ENCODE measurements at places on chromosomes 16 and 17.

DNA sequence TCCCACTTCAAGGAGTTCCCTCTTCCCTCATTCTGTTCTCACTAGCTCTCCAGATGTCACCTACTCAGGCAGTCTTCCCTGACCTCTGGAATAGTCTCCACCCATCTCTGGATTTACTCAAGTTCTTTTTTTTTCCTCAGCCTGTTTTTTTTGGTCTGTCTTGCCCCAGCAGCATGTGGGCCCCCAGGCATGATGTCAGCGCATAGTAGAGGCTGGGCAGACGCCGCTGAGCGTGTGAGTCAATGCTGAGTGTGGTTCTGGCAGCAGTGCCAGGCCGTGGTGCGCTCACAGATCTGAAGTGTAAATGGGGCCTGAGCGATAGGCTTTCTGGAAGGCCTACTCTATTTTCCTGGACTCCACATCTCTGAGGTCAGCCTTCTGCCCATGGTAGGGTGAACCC, 2.7 kb upstream of the KCNJ18 start:
- DNase-seq = peak; percentile 41

DNA sequence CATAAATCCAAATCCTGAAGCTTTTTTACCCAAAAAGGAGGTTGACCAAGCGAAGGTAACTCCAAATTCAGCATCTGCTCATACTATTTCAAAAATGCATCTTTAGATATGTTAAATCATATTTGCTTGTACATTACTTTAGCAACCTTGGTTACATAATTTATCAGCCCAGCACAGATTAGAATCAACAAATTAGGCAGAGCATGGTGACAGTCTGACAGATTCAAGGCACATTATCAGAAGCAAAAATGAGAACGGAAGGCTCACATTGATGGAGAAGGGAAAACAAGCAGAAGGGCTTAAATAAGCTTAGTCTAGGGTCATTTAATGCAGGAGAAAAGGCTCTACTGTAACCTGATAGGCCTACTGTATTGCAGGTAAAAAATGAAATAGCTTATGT, 3.9 kb upstream of the KCNJ2 start:
- no peak for DNase-seq

GRCh38 chr16:81221731-81222130, 16.8 kb upstream of the BCO1 start:
- no peak for DNase-seq

DNA sequence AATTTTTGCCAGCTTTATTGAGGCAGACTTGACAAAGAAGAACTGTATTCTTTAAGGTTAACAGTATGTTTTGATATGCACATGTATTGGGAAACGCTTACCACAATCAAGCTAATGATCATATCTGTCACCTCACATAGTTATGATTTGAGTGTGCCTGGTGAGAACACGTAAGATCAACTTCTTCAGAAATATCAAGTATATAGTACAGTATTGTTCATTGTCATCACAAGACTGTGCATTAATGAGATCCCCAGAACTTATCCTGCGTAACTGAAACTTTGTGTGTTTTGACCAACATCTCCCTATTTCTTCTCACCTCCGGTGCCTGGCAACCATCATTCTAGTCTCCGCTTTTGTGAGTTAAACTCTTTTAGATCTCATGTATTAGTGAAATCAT, 756.4 kb upstream of the EEF2KMT start:
- DNase-seq = no peak

- no peak for DNase-seq
These were observed 46.0 kb downstream of the HOXB1 start for GRCh38 chr17:48484850-48485249.

DNA sequence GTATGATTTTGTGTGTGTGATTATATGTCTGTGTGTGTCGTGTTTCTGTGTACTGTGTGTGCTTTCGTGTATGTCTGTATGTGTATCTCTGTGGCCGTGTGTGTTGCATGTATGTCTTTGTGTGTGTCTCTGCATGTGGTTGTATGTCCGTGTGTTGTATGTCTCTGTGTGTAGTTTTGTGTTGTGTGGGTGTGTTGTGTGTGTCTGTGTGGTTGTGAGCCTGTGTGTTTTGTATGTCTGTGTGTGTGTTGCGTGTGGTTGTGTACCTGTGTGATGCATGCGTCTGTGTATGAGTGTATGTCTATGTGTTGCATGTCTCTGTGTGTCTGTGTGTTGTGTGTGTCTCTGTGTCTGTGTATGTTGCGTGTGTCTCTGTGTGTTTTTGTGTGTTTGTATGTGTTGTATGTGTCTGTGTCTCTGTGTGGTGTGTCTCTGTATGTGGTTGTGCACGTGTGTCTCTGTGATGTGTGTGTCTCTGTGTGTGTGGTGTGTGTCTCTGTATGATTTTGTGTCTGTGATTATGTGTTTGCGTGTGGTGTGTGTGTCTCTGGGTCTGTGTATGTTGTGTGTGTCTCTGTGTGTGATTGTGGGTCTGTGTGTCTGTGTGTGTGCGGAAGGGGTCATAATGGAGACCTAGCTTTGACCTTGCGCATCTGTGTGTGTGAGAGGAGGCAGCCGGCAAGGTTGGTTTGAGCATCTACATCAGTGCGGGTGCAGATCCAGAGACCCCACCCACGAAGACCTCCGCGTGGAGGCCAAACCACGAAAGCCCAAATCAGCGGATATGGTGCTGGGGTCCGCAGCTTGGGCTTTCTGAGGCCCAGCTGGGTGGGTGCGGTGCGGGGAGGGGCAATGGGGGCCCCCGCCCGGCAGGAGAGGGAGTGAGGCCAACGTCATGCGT, 212.6 kb upstream of the GSE1 start:
- DNase-seq = no peak

DNA sequence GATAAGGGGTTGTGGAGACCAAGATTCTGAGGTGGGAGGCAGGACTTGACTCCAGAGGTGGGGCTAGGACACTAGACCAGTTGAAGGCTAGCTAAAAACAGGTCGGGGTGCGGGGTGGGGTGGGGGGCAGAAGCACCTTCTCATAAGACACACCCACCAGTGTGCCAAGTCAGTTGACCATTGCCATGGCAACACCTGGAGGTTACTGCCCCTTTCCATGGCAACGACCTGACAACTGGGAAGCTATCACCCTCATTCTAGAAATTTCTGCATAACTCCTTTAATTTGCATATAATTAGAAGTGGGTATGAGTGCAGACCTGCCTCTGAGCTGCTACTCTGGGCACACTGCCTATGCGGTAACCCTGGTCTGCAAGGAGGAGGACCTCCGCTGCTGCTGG, 53.9 kb upstream of the ALOX12 start:
- no peak for DNase-seq

DNA sequence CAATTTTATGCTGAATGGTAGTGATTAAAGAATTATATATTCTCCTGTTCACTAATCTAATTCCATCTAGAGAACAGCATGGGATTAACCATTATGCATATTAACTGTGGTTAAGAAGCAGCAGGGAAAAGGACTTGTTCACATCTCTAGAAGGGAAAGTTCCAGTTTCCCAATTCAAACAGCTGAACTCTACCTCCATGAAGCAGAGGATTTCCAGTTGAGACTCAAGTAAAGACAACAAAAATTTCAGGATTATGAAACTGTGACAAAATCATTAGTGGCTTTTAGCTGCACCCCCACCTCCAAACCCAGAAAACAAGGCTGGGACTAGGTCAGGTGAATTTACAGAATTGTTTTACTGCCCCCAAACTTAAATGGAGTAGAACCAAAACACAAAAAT, 73.6 kb downstream of the USP32 start:
- DNase-seq = no peak

- DNase-seq = peak; percentile 51
These were observed 229.6 kb downstream of the MRTFB start for GRCh38 chr16:14300705-14301168.

GRCh38 chr16:87702325-87702811, 63.4 kb downstream of the KLHDC4 start:
- DNase-seq = peak; percentile 49

DNA sequence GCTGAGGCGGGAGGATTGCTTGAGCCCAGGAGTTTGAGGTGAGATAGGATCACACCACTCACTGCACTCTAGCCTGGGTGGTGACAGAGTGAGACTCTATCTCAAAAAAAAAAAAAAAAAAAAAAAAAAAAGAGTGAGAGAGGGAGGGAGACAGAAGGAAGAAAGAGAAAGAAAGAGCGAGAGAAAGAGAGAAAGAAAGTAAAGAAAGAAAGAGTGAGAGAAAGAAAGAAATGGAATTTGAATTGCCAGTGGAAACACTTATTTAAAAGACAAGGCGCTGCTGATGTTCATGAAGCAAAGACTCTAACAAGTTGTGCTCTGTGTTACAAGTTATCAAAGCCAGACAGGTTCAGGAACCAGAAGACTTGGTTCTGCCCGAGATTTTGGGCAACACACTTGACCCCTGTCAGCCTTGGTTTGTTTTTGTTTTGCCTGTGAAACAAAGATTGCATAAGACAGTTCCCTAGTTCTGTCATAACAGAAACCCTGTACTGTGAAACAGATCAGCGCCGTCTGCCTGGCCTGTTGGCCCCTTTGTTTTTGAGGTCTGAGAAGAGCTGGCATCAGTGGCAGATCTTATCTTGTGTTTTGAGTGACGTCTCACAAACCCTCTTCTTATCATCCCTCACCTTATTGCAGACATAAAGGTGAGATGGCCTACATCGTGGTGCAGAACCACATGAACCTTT, 55.4 kb upstream of the ENDOV start:
- no peak for DNase-seq

DNA sequence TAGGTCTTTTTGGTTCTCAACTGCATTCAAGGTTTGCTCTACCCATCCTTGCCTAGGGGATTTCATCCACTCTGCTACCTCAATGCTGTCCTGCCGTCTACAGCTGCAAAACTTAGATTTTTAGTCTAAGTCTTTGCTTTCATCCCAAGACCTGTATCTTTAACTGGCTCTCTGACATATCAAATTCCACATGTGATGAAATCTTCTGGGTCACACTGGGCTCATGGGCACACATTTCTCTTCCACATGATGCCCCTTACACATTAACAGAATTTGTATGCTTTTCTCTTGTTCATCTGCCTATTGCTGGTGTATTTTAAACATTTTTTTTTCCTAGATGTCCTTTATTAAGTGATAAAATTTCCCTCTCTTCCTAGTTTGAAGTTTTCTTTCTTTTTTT, 39.6 kb downstream of the MAF start:
- no peak for DNase-seq

GRCh38 chr17:80252871-80253270, 7.8 kb upstream of the RNF213 start:
- DNase-seq = no peak

DNA sequence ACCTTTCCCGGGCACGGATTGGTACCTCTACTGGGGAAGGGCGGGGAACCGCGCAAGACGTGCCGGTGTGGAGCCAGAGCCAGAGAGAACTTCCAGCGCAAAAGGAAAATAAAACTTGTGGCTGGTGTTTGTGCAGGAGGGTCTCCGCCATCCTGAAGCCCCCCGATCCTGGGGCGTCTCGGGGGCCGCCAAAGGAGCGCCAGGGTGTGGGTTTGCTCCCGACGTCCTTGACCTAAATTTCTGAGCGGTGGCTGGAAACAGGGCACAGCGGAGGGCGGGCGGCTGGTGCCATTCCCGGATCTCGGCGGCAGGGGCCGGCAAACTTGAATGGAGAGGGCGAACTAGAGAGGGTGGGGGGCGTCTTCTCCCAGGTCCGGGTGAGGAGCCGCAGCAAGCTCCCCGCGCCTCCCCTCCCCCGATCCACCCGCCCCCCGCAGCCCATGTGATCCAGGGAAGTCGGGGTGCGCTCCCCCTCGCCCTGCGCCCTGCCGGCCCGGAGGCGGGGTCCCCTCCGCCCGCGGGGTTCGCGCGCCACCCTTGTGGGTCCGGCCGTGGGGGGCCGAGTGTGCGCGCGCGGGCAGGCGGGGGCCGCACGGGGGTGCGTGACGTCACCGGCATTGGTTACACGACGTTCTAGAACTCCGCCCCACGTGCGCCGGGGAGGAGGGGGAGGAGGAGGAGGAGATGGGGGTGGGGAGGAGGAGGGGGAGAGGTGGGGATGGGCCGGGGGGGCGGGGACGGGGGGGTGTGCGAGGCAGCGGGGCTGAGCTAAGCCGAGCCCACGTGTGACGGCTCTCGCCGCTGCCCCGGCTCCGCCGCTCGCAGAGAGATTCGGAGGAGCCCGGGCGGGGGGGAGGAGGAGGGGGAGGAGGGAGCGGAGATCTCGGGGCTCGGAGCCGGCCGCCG, at the start of gene MSI2:
MSI2 (plus strand) TSS at position 748 of the 906 bp plus-strand sequence. CDS start 220 bp downstream, outside the sequence.
- peak; percentile 93 for DNase-seq

DNA sequence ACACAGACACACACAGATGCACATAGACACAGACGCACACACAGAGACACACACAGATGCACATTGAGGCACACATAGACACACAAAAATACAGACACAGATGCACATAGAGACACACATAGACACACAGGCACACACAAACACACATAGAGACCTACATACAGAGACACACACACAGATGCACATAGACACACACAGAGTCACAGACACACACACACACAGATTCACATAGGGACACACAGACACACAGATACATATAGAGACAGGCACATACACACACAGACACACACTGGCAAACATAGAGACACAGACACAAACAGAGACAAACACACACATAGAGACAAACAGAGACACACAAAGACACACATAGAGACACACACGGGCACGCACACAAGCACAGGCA, 9.9 kb upstream of the GCGR start:
- DNase-seq = no peak

DNA sequence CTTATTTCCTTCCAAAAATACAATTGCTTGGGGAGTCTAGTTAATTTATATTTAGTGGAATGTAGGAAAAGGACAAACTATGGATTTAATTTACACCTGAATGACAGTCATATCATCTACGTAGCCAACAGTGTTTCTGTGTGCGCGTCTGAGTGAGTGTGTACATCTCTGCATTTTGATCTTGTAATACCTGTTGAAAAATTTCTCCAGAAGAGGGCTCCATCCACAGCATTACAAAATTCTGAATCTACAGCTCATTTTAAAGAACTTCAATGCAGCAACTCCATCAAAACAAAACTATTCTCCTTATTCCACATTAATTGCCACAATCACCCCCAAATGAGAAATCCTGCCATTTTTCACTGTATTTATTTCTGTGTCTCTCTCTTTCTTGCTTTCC, 3.9 kb downstream of the CDH13 start:
- no peak for DNase-seq

GRCh38 chr17:6910987-6911603, 79.6 kb upstream of the TEKT1 start:
- DNase-seq = peak; percentile 42

DNA sequence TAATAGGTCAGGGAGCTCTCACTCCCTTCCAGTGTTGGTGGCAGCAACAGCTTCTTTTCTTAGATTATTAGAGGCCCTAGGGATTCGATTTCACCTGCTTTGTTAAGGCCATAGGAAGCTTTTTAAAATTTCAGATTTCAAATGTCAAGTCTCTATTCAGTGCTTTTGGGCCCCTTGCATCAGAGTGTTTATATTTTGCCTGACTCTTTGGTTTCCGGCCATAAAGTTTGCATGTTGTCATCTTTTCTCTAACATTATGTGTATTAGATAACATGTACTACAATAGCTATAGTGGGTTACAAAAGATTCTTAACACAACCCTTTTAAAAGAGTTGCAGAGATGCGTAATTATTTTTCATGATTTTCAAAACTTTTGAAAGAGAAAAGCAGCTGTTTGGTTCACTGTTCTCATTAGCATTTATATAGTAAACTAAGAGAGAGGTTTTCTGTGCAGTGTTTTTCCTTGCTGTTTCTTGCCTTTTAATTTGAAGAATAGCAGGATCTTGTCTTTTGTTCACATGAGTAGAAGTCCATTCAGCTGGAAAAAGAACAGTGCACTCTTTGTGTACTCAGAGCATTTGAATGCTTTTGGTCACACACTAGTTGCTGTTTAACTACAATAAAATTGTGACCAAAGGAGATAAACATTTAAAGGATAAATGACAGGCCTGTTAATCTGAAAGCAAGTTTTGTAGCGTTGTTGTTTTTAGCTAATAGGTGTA, 52.5 kb downstream of the FTO start:
- peak; percentile 22 for DNase-seq

All from G401 (cell line).